ENCODE measurements at places on chromosomes 6 and 20.

DNA sequence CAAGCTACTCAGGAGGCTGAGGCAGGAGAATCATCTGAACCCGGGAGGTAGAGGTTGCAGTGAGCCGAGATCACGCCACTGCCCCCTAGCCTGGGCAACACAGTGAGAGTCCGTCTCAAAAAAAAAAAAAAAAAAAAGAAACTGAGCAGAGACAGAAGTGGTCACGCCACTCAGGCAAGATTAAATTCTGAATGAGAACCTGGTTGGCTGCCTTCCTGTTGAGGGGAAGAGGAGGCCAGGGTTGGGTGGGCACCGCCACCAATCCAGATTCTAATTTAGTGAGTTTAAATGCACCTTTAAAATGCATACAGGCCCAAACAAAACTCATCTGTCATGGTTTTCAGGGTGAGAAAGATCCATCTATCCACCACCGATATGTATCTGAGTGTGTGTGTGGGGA is 23.7 kb upstream of the CCDC167 start:
- DNase-seq = no peak

- DNase-seq = no peak
Observed at GRCh38 chr6:33885132-33886057, 81.6 kb upstream of the MLN start.

DNA sequence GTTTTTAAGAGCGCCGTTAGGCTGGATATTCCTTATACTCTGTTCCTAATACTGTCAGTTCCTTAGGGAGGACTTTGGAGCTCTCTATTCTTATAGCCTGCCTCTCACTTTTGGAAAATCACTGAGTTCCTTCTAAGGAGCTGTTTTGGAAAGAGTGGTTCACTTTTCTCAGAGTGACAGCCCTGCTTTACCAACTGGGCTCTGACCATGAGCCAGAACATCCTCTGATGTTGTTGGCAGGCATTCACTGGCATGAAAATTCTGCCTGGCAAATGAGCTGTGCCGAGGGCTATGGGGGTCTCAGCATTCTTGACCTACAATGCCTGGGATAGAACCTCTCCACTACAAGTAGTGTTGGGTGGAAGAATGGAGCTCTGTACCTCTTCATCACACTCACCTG is 14.9 kb upstream of the SEMG1 start:
- DNase-seq = no peak

DNA sequence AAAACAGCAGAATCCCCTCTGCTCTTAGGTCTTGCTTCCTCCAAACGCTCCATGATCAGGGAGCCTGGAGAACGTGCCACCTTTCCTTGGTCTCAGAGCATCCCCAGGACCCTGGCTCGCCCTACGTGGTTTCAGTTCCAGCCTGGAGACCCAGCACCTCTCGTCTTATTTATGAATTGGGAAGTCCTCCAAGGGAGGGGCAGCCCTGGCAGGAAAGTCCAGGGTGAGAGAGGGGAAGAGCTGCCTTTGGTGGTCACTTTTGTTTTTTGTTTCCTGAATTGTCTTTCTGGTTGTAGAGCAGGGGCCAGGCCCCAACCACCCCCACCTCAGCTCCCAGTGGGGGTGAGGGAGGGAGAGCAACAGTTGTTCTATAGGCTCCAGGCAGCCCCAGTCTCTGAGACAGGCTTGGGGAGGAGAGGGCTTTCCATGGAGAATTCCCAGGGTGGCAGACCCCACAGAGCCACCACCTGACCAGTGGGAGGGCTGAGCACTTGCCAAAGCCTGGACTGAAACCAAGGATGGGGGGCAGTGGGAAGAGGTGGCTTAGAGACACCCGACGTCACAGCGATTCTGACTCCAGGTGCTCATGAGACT is 88.8 kb downstream of the PRND start:
- no peak for DNase-seq

DNA sequence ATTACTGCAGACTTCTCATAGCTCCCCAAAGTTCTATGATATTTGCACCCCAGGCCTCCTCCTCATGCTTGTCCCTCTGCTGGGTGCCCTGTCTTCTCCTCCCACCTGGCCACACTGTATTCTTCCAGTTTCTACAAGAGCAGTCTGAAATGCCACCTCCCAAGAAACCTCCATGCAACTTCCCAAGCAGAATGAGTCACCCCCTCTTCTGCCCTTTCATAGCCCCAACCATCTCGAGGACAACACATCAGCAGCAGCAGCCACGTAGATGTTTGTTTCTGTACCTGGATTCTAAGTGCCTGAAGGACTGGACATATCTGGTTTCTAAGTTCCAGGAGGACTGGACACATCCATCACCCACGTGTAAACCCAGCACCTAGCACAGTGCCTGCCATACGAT is 6.6 kb upstream of the ULBP2 start:
- no peak for DNase-seq

- no peak for DNase-seq
Observed at GRCh38 chr6:16163066-16163465, 34.2 kb downstream of the MYLIP start.

DNA sequence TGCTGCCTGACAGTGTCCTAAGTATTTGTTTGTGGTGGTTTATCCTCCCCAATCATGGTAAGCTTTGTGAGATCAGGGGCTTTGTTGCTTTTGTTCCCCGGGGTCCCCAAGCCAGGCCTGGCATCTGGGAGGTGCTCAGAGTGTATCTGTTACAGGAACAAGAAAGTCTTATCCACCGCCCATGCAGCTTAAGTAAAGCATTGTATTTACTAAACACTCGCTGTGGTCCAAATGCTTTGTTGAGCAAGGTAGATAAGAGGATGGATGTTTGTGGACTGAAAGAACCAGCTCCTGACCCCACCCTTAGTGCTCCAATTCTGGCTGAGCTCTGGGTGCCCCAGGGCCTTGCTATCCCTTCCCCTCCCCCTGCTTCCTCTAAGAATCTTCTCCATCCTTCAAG is 19.8 kb upstream of the TFAP2C start:
- no peak for DNase-seq

Measured in Kasumi-1 (cell line).